ENCODE measurements at places on chromosomes 13 and 19. TPM values are rescaled to one million over a fixed set of nuclear protein-coding genes. Genes with fewer than 3 reads are reported as not detected.
A peak's percentile ranks its signal among the peaks of the same experiment; 100 is the strongest.

DNA sequence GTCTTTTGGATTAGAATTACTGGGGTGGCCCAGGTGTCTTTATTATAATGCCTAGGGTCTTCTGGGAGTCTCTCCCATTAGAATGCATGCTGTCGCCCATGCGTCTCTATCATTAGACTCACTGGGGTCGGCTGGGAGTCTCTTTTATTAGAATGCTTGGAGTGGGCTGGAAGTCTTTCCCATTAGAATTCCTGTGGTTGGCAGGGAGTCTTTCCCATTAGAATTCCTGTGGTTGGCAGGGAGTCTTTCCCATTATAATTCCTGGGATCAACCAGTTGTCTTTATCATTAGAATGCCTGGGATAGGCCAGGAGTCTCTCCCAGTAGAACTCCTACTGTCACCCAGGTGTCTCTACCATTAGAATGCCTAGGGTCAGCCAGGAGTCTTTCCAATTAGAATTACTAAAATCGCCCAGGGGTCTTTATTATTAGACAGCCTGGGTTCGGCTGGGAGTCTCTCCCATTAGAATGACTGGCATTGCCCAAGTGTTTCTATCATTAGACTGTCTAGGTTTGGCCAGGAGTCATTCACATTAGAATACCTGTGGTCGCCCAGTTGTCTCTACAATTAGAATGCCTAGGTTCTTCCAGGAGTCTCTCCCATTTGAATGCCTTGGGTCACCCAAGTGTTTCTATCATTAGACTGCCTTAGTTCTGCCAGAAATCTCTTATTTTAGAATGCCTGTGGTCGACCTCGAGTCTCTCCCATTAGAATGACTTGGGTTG is 1558.5 kb downstream of the UQCRFS1 start:
- DNase-seq: no peak

GRCh38 chr13:79989217-79989661 is 351.7 kb downstream of the SPRY2 start:
- no peak for DNase-seq

DNA sequence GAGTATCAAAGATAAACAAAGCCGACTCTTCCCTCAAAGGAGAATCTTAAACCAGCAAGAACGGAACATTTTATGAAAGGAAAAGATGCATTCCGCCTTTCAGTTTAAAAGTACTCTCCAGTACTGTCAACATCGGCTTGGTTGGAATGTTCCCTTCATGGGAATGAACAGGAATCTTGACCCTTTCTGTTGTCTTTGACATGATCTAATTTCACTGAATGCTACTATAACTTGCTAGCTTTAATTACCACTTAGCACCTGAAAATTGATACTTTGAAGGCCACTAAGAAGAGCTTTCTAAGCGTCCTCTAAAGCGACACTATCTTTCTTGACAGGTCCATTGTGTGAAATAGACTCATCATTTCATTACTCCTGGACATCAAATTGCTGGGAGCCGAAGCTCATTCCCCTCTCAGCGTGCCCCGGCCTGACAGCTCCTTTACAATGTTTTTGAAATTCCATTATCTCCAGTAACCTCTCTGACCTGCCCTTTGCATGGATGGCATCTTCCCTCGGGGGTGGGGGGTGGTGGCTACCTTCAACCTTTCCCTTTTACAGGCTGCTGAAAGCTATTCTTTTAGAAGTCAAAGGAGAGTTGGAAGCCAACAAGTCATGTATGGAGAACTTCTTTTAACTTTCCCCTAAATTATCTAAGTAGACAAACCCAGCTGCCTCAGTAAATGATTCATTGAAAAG is 67.9 kb downstream of the EFNB2 start:
- no peak for DNase-seq

DNA sequence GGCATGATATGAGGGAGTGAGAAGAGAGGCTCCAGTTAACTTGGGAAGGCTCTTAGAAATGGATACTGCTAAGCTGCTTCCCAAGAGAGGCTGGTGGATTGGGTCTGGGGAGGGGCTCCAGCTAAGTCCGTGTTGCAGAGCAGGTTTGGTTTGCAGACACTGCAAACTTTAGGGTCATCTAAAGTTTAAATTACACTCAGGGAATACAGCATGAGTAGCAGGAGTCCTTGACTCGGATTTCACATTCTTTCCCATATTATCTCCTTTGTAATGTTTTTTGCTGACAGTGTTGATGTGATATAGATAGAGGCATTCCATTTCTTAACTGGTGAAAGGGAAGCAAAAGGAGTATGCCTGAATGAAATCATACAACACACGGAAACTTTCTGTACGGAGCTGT is 31.9 kb downstream of the SGCG start:
- DNase-seq: no peak

The FSD1 gene
- total RNA-seq: not detected

The ZNF446 gene
- 5.1 TPM for total RNA-seq

DNA sequence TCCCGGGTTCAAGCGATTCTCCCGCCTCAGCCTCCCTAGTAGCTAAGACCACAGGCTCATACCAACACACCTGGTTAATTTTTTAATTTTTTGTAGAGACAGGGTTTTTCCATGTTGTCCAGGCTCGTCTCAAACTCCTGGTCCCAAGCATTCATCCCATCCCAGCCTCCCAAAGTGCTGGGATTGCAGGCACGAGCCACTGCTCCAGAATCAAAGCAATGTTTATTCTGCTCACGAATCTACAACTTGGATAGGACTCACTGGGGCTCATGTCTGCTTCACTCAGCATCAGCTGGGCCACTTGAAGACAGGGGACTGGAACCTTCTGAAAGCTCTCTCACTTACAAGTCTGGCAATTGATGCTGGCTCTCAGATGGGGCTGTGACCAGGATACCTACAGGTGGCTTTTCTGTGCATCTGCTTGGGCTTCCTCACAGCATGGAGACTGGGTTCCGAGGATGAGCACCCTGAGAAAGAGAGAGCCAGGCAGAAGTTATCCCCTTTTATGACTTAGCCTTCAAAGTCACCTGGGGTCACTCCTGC is 8.2 kb upstream of the ZNF792 start:
- DNase-seq: no peak

- DNase-seq: no peak
Measured at GRCh38 chr13:111387026-111387871, 66.8 kb downstream of the TEX29 start.

- no peak for DNase-seq
Measured at GRCh38 chr13:75294110-75294509, 187.9 kb downstream of the TBC1D4 start.

DNA sequence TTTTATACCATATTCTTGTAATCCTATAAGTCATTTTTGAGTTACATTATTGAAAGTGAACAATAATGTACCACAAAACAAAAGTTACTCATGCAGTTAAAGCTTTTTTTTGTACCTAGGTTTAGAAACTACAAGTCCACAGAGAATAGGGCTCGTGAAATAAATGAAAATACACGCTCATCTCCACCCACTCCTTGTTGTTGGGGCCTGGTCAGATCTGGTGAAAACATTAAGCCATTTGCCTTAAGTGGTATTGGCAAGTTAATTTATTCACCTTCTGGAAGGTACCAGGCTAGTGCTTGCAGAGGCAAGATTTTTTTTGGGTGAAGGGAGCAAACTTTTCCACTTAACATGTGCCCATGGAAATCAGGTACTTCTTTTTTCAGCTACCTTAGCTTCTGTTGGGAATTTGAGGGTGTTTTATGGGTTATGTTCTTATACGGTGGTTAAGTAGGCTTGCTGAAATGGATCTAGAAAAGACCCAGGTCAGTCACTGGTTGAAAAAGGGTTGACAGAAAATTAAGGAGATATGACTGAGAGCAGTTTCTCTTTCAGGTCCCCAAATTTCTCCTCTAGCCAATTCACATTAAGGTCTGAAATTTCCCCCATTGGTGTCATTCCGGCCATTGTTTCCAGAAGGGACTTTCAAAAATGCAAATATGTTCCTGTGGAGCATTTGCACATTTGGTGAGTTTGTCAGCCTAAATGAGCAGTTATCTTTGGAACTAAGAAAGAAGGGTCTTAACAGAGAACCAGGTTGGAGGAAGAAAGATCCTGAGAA is 143.3 kb downstream of the KCNRG start:
- no peak for DNase-seq

The EPS8L1 gene
- 5.4 TPM for total RNA-seq

DNA sequence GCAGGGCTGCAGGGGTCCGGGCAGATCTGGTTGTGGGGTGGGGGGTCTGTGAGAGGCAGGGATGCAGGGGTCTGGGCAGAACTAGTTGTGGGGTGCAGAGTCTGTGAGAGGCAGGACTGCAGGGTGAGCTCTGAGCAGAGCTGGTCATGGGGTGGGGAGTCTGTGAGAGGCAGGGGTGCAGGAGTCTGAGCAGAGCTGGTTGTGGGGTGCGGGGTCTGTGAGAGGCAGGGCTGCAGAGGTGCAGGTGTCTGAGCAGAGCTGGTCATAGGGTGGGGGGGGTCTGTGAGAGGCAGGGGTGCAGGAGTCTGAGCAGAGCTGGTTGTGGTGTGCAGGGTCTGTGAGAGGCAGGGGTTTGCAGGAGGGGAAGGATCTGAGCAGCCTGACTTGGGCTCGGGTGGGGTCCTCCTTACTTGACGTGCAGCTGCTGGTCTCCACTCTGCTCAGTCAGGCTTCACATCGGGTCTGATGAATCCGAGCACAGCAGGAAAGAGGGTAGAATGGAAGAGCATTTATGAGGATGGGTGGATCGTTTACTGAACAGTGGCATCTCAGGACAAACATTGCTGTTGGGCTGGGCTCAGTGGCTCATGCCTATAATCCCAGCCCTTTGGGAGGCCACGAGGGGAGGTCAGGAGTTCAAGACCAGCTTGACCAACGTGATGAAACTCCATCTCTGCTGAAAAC is 31.2 kb downstream of the IGFL2 start:
- no peak for DNase-seq

The PRRG2 gene
- not detected for total RNA-seq

DNA sequence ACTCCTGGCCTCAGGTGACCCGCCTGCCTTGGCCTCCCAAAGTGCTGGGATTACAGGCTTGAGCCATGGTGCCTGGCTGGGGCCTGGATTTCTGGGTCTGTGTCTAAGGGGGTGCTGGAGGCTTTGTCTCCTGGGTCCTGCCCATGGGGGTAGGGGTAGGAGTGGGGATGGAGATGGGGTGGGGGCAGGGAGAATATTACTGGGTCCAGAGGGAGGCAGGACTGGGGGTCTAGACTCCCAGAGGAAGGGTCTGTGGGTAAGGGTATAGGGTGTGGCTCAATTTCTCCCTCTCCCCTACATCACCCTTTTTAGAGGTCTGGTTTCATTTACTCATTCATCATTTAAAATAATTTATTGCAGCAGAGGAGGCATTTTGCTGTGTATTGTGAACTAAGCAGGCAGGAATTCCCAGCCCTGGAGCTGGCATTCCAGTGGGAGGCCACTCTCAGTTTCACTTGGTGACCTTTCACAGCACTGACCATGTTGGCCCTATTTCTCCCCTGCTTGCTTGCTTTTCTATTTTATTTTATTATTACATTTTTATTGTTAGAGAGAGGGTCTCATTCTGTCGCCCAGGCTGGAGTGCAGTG is 810 bp upstream of the NFKBID start:
- DNase-seq: no peak

DNA sequence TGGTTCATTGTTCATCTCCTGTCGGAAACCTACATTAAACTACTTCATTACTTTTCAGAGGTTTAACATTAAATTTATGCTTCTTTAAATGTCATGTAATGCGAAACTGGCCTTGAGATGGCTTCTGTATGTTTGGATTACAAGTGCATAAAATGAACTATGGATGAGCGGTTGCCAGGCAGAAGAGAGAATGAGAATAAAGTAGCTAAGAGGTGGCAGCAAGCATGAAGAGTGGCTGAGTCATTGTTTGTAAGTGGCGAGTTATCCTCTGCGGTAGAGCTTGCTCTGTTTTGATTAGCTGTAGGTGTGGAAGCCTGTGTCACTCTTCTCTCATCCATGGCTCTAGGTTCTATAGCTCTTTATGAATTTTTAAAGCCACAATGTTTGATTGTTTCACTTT is 1139.6 kb upstream of the PCDH9 start:
- DNase-seq: peak; percentile 52

The THSD8 gene
- not detected for total RNA-seq

- DNase-seq: no peak
Measured at GRCh38 chr19:6753178-6754031, 13.8 kb downstream of the SH2D3A start.

The ATP7B gene
- total RNA-seq: 2.0 TPM

DNA sequence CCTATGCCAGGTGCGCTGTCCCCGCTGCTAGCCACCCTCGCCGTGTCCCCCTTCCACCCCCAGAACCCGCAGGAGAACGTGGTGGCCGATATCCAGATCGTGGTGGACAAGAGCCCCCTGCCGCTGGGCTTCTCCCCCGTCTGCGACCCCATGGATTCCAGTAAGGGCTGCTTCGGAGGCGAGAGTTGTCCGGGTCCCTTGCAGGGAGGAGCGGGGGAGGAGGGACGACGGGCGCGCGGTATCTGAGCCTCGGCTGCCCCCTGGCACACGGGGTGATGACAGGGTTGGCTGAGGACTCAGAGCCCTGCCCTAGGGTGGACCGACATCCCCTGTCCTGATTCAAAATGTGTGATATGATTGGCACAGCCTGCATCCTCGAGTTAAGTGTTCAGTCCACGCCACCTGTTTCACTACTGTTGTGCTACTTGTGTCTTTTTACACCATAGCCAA is 653 bp downstream of the MVB12A start:
- no peak for DNase-seq

GRCh38 chr13:43661161-43661830 is 125.5 kb downstream of the ENOX1 start:
- DNase-seq: no peak

The ZNF728 gene
- total RNA-seq: not detected

DNA sequence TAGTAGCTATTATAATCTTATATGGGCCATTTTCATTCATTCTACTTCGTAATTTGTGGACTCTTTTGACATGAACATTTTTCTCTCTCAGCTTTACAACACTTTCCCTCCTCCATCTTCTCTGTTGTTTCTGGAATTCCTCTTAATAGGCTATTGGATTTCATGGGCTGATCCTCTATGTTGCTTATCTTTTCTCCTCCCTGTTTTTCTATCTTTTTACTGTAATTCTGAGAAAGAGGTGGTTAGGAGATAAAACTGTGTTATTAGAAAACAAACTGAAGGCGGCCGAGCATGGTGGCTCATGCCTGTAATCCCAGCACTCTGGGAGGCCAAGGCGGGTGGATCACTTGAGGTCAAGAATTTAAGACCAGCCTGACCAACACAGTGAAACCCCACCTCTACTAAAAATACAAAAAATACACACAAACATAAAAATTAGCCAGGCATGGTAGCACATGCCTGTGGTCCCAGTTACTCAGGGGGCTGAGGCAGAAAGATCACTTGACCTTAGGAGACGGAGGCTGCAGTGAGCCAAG is 188.1 kb downstream of the UGGT2 start:
- no peak for DNase-seq

DNA sequence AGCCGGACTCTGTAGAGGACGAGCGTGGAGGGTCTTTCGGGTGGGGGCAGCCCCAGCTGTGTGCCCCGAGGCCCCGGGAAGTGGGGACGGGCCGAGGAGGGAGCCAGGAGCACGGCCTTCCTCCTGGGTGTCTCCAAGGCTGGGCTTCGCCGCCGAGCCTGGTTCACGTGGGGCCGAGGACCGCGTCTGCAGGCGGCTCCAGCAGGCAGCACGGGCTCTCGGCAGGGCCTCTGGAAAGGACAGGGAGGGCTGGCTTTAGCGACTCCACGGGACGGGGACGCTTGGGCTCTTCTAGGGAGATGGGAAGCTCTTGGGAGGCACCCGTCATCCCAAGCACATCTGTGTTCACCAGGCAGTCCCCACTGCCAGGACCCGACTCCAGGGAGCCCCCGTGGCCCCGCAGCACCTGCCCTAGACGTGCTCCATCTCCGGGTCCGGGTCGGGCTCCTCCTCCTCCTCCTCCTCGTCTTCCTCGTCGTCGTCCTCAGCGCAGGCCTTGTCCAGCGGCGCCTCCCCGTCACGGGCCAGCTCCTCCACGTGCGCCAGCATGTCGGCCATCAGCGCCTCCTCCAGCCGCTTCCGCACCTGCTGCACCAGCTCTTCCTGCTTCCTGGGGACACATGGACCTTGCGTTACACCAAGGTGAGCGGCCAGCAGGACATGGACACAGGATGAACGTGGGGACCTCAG is 9.9 kb upstream of the MEX3D start:
- no peak for DNase-seq
